Prostate gland (tissue), 2 donors: ENCODE measurements at places on chromosomes 4 and X. TPM values are rescaled to one million over a fixed set of nuclear protein-coding genes. Genes with fewer than 3 reads are reported as not detected.

DNA sequence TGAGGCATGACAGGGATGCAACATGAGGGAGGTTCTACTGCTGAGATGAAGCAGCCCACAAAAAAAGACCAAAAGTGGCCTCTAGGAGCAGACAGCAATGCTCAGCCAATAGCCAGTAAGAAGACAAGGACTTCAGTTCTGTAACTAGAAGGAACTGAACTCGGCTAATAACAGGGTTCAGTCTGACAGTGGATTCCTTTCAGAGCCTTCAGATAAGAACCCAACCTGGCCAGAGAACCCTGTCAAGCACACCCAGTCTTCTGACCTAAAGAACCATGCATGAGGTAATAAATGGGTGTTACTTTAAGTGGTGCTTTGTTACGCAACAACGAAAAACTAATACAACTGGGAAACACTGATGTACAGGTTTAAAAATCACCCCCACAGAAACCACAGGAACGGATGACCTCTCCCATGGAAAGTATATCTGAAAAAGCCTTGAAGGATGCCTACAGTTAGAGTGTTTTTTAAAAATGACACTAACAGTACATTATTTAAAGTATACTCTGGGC is 94.6 kb downstream of the PAPSS1 start:
- DNase-seq = no peak

DNA sequence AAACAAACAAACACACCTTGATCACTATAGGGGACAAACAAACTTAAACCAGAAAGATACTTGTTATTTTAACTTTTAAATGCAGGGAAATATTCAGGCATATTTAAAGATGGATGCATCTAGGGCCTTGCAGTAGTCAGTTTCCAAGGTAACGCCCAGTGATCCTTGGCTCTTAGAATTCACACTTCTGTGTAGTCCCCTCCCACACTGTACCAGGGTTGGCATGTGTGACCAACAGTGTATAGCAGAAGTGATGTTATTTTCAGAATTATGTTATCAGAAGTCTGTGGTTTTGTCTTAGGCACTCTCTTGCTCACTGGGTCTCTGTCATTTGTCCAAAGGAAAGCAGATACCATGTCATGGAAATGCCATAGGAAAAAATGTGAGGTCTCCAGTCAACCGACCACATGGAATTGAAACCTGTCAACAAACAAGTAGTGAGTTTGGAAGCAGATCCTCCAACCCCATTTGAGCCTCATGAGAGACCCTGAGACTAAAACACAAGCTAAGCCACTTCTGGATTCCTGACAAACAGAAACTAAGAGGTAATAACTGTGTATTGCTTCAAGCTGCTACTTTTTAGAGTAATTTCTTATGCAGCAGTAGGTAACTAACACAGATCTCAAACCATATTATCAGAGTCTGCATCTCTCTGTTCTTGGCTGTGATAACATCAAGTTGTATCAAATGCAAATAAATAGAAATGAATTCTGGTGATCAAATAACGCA is 670.3 kb downstream of the KCTD8 start:
- no peak for DNase-seq

DNA sequence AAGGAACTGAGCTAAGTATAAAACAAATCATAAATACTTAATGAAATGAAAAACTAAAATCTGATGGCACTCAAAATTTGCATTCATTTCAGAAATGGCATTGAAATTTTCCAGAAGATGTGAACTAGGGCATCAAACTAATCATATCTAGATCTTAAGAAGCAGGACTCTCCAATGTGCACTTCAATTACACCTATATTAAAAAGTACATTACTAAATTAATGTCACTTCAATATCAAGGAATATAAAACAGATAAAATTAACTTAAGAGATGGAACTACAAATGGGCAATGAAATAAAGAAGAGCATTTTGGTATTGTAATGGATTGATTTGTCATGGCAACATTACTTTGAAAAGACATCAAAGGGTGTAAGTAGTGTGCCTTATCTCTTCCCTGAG is 20.3 kb downstream of the NPY2R start:
- no peak for DNase-seq

DNA sequence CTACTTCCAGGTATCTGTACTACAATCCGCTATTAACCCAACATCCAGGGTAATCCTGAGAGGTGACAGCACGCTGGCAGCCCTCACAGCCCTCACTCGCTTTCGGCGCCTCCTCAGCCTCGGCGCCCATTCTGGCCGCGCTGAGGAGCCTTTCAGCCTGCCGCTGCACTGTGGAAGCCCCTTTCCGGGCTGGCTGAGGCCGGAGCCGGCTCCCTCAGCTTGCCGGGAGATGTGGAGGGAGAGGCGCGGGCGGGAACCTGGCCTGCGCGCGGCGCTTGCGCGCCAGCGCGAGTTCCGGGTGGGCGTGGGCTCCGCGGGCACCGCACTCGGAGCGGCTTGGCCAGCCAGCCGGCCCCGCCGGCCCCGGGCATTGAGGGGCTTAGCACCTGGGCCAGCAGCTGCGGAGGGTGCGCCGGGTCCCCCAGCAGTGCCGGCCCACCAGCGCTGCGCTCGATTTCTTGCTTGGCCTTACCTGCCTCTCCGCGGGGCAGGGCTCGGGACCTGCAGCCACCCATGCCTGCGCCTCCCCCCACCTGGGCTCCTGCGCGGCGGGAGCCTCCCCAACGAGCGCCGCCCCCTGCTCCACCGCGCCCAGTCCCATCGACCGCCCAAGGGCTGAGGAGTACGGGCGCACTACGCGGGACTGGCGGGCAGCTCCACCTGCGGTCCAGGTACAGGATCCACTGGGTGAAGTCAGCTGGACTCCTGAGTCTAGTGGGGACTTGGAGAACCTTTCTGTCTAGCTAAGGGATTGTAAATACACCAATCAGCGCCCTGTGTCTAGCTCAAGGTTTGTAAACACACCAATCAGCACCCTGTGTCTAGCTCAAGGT is 87.3 kb downstream of the PRSS12 start:
- peak; percentile 27 for DNase-seq

- no peak for DNase-seq
These were observed 153.9 kb downstream of the KDR start for GRCh38 chr4:54971474-54971950.

DNA sequence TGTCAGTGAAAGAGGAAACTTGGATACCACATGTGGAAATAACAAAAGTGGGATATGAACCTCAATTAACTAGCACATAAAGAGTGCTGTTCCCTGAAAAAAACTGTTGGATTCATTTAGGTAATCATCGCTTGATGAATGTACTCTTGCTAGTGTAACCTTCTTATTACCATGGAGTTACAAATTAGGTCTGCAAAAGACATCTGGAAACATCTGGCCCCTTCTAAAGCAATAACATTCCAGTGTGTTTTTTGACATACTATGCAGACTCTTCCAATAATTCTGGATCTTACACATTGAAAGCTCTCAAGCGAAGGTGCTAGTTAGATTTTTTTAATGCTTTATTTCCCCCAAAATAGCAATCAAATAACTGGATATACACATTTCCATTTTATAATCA is 134.6 kb downstream of the ATP10D start:
- DNase-seq = no peak

GRCh38 chr4:42397635-42398170 is 415 bp downstream of the SHISA3 start:
- no peak for DNase-seq

- DNase-seq = peak; percentile 53
These were observed at the start of gene SGCB for GRCh38 chr4:52038103-52038912. Gene SGCB, minus strand, starts transcription at chr4:52038299. Its CDS starts 40 bp downstream, at chr4:52038259.

DNA sequence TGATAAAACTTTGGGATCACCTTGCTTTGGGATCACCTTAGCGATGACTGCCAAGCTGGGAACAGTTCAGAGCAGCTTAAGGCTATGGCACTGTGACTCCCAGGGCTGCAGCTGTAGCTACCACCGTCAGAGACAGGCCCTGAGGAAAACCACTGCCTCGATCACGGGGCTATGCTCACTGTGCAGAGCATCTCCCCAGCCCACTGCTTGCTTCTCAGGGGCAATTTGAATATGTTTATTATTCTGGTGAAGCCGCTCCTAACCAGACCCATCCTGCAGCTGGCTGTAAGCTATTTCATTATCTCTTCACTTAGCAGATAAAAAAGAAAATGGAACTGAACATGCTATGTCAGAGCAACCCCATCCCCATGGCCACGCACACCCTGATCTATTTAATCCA is 328.5 kb downstream of the EVC2 start:
- DNase-seq = no peak

- no peak for DNase-seq
These were observed 60.6 kb upstream of the NAP1L5 start for GRCh38 chr4:88758264-88758663.

GRCh38 chr4:85901500-85901899 is 426.6 kb downstream of the ARHGAP24 start:
- no peak for DNase-seq

GRCh38 chrX:53269536-53270107 is 11.8 kb downstream of the IQSEC2 start:
- no peak for DNase-seq

DNA sequence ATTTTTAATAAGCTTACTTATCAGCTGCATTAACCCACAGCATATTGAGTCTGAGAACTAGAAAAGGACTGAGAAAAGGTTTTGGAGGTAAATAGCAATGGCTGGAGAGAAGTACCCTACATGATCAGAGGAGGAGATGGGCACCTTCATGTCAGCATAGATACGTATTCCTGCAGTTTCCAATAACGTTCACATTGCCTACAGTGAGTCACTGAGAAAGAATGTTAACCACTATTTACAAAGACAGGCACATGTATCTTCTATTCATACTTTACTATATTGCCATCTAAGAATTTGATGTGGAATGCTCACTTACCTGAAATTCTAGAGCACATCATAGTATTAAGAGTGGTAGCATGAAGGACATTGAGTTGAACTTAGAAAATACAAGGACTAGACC is 92.5 kb downstream of the TLL1 start:
- no peak for DNase-seq

GRCh38 chr4:173704201-173704600 is 174.2 kb upstream of the HAND2 start:
- DNase-seq = no peak

- DNase-seq = no peak
These were observed 96.5 kb downstream of the SH3RF1 start for GRCh38 chr4:169174247-169174646.

Gene BEND4
- total RNA-seq = 3.9 TPM

Gene MAGEB10
- total RNA-seq = 4.2 TPM
